ENCODE measurements at places on chromosomes 2 and 18.
A peak's percentile ranks its signal among the peaks of the same experiment; 100 is the strongest.

DNA sequence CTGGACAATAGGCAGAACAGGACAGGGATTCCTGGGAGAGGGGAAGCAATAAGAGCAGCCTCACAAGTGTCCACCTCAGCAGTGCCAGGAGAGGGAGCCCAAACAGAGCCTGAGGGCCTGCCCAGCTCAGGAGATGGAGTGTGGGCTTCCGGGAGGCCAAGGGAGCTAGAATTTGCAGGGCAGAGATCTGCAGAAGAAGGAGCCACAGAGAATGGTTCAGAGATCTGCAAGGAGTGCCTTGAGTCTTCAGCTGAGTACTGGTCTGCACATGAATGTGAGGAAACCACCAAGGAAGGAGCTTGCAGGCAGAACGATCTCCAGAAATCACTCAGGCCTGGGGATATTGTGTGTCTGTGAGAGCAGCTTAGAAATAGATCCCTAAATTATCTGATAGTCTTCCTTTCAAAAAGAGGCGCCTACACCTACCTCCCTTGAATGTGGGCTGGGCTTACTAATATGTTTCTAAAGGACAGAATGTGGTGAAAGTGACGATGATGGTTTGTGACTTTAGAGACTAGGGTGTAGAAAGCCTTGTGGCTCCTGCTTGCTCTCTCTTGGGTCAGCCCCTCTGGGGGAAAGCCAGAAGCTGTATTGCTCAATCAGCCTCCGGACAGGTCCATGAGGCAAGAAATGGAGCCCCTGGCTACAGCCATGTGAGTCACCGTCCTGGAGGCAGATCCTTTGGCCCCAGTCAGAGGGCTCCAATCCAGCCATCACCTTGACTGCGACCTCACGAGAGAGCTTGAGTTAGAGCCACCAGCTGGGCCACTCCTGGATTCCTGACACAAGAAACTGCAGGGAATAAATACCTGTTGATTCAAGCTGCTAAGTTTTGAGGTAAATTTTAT lies 7.6 kb upstream of the LPIN1 start:
- no peak for DNase-seq

DNA sequence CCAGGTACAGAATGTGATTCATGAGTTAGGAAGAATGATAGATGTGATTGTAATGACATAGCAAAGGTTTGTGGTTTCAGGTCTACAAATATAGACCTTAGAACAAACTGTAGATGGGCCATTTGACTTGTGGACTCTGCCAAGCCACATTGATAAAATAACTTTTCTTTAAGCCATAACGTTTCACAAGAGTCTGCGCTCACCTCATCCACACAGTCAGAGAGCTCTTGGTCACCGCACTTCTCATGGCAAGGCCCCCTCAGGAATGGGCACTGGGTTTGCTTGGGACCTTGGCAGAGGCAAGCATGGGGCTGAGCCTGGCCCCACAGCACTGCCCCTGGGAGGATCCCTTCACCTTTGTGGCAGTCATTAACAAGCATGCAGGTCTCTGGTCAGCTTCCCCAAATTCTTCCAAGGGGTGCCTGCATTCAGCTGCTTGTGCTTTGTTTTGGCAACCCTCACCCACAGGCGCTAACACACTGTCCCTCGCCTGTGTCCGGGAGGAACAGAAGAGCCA lies 14.0 kb downstream of the ARMC9 start:
- DNase-seq = no peak

GRCh38 chr2:223474893-223475292 lies 127.3 kb downstream of the SCG2 start:
- DNase-seq = no peak

DNA sequence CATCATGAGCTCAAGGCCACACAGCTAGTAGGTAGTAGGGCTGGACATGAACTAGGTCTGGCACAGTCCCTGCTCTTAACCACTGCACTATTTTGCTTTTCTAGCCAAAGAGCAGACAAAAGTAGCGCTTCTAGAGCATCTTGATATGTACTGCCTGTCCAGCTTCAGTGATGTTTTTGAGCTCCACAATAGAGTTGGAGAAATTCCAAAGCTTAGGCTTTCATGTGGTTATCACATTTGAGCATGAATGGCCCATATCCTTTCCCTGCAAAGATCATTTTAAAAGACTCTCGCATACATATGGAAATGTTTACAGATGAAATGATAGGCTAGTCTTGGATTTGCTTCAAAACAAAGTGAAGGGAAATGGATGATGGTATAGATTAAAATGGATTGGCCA lies 128.7 kb downstream of the MAP3K20 start:
- no peak for DNase-seq

DNA sequence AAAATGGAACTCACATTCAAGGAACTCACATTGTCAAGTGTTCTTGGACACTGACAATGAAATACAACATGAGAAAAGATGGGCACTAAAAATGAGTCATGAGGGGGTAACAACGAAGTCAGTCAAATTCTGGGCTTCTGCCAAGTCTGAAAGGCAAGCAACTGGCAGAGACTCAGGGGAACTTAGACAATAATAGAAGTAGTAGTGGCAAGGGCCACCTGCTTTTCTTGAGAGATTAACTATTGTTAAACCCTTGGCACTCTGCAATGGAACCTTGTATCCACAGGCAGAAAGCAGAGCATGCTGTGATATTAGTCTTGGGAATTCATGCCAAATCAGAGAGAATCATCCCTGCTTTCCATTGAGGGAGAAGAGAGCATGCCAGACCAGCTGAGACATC lies 382.6 kb upstream of the CDH2 start:
- no peak for DNase-seq

GRCh38 chr2:16321872-16322271 lies 343.8 kb downstream of the CYRIA start:
- no peak for DNase-seq

DNA sequence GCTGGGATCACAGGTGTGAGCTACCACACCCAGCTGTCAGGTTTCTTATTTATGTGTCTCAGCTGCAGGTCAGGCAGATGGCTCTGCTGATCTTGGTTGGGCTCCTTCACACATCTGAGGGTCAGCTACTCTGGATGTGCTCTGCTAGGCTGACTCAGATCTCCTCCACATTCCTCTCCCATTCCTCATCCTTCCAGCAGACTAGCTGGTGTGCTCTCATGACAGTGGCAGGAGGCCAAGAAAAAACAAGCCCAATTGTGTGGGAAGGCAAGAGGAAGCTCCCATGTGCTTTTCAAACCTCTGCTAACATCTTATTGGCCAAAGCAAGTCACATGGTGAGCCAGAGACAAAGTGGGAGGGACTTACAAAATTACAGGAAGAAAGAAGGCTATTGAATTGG lies 11.7 kb upstream of the MSH6 start:
- DNase-seq = no peak

GRCh38 chr18:77300579-77300978 lies 50.9 kb downstream of the GALR1 start:
- DNase-seq = no peak

- DNase-seq = peak; percentile 59
Measured at GRCh38 chr18:61833387-61833786, 59.4 kb downstream of the RNF152 start.

GRCh38 chr2:168355779-168356476 lies 100.1 kb upstream of the CERS6 start:
- no peak for DNase-seq

DNA sequence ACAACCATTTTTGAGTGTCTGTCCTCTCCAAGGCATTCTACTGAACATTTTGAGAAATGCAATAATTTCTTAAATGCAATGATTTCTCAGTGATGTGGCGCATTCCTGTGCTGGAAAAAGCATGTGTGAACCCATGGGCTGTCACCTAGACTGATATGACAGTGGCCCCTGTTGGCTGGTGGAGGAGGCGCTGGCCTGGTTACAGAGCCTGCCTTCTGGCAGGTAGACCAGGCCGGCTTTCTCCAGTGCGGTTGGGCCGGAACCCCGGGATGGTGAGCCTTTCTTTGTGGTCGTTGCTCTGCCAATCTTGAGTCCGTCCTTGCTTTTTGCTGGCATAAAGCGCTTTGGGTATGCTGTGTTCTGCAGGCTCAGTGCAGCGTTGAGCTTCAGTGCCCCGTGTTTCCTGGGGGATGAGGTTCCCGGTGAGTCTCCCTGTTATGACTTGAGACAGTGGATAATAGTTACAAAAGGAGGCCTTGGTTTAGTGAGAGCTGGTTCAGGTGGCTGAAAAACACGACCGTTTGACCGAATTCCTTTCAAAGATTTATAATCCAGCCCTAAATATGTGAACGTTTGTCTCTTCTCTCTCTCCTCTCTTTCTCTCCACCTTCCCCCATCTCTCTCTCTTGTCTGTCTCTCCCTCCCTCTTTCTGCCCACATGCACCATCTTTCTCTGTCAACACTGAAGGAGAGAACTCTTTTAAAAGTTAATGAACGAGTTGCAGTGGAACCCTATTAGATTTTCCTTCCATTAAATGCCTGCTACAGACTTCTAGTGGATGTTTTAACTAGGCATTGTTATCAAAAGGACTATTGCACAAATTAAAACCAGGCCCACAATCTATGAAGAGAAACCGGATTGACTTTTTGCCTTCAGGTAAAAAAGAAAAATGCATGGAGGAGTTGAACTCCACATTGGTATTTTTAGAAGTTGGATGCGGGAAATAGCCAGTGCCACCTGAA lies 34.0 kb downstream of the TSHZ1 start:
- no peak for DNase-seq

- DNase-seq = no peak
Measured at GRCh38 chr2:27569398-27569797, 13.4 kb upstream of the ZNF512 start.

DNA sequence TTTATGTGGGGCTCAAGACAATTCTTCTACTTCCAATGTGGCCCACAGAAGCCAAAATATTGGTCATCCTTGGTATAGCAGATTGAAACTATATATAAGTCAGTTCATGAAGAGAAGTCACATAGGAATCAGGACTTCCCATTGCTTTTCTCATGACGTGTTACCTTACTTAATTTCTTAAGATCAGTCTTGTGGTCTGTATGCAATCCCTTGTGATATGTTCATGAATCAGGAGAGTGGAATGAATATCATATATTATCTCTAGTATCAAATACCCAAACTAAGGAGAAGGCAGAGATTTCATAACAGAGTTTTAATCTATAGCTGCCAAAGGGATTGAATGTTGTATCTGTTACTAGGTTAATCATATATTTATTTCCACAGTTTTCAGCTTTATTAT lies 1390.4 kb downstream of the SUCLG1 start:
- no peak for DNase-seq

DNA sequence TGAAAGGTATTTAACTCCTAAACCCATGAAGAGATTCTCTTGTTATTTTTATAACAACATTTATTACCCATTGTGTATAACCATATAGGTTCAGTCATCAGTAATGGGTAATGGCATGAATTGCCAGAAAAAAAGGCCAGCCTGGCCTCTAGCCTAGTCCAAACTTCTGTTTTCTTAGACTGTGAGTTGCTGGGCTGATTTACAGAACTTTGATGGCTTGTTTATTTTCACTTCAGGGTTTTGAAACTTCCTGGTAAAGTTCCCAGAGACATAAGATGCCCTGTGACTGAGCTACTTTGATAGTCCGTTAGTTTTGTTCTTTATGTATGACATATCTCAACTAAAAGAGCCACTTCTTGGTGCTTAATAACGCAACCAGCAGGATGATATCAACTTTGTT lies 164.8 kb downstream of the METTL4 start:
- no peak for DNase-seq

DNA sequence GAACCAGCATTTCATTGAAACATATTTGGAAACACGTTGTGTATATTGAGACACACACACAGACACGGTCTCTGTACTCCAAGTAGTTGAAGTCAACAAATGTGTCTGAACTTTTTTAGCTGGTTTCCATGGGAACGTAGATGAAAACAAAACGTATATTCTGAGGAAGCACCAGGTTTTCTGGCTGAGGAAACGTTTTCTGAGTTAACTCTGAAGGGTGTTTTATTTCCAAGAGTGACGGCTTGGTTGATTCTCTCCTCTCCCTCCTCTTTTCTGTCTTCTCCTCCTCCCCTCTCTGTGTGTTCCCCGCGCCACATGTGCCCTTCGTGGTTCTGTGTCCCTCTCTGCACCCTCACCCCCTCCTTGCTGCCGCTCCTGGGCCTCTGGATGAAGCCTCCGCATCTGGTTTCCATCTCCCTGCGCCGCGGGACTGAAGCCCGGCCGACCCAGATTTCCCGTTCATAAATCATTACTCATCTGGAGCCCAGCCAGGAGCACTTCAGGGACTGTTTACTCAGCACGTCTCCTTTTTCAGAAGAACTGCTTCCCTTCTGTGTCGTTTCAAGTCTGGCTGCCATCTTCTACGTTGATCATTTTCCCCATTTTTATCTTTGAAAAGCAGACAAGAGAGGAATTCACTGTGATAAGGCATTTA lies 122.7 kb downstream of the COL6A3 start:
- peak; percentile 53 for DNase-seq

DNA sequence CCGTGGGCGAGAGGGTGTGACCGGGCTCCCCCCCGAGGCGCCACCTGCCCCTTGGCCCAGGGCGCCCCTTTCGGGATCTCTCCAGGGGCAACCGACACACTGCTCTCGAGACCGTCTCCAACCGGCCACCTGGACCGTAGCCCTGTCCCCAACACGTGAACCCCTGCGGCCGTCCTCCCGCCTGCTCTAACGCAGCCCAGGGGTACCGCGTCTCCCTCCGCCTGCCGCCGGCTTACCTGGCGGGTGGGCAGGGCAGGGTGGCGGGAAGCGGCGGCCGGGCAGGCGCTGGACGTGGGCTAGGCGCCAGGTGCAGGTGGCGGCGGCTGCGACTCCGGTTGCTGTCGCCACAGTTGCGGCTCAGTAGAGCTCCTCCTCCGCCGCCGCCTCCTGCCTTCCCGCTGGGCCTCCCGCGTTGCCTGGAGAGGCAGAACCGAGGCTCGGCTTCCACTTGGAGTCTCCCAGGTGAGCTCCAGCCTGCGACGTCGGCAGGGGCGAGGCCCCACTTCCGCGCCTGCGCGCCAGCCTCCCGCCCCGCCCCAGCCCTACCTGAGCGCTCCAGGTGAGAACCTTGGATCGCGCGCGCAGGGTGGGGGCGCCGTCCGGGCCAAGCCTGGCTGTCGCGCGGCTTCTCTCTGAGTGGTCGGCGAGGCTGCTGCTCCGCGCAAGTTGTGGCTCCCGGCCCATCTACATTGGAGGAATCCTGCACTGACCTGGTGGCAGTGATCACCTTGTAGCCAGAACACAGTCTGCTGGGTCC lies at the start of gene GALNT3:
GALNT3 (minus strand) TSS at position 469 of the 757 bp plus-strand sequence. CDS start 23,547 bp downstream, outside the sequence.
- DNase-seq = peak; percentile 55

- DNase-seq = no peak
Measured at GRCh38 chr2:161077367-161078210, 82.6 kb upstream of the TANK start.

- no peak for DNase-seq
Measured at GRCh38 chr2:201261906-201262305, 1.6 kb downstream of the CASP8 start.

DNA sequence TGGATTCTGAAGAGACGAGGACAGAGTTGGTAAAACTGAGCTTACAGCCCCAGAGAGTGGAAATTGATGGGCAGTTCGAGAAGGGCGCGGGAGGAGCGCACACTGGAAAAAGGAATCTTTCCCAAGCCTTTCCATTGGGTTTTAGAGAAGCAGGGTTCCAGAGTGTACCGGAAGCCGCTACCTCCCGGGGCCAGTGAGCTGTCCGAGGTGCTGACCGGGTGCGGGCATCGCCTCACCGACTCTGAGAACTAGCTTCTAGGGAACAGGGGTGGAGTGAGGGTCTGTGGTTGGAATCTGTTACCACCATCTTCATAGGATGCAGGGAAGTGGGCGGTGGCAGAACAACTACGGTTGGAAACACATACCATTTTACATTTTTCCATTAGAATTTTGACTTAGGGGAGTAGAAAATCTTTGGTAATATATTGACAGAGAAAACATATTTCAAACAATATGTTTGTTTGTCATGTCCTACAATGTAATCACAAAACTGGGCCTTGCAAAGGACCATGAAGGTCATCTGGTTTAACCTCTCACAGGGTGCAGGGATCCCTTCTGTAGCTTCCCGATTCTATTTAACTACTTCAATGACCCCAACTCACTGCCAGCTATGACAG lies 724 bp downstream of the NMS start:
- DNase-seq = no peak

GRCh38 chr2:65227020-65227455 lies 593 bp upstream of the ACTR2 start:
- DNase-seq = no peak

All from NCI-H187 treated with DMSO at 0.1 percent for 48 hours (cell line).